ENCODE measurements at places on chromosomes 2 and 18. TPM values are rescaled to one million over a fixed set of nuclear protein-coding genes. Genes with fewer than 3 reads are reported as not detected.

ERICH2 gene
- total RNA-seq, result 0.30 TPM

REG3G gene
- total RNA-seq, result not detected

SLC66A3 gene
- 19.0 TPM for total RNA-seq

PMAIP1 gene
- total RNA-seq, result 7.1 TPM

TANC1 gene
- total RNA-seq, result 51.6 TPM

LYG2 gene
- not detected for total RNA-seq

MYCN gene
- total RNA-seq, result not detected

GCKR gene
- 0.51 TPM for total RNA-seq

TBR1 gene
- total RNA-seq, result under 0.01 TPM

RUFY4 gene
- total RNA-seq, result not detected

FAM228A gene
- under 0.01 TPM for total RNA-seq

PLEKHH2 gene
- 0.55 TPM for total RNA-seq

CYS1 gene
- 0.37 TPM for total RNA-seq

SERPINB11 gene
- not detected for total RNA-seq

ACVR1C gene
- 0.37 TPM for total RNA-seq

SLC23A3 gene
- 0.89 TPM for total RNA-seq

ADRA2B gene
- total RNA-seq, result not detected

HEATR5B gene
- 24.1 TPM for total RNA-seq

KCNJ13 gene
- total RNA-seq, result 0.14 TPM

ALK gene
- total RNA-seq, result not detected
